ENCODE measurements at places on chromosomes 3 and 15.

- DNase-seq: no peak
These were observed 419.2 kb downstream of the OCA2 start for GRCh38 chr15:27679731-27680471.

DNA sequence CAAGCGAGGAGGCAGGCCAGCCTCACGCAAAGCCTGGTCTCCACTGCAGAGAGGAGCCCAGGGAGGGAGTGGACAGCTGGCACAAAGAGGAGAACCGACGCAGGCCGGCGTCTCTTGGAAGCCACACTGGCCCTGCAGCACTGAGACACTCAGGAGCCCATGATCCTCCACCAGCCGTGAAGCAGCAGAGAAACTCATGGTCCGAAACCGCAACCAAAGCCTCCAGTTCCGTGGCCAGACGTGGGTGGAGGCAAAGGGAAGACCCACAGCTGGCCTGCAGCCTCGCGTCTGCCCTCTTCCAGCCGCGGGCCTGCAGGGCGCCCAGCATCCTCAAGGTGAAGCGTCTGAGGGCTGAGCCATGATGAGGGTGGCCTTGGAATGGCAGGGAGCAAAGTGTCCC, 62.2 kb upstream of the SEC61A1 start:
- no peak for DNase-seq

GRCh38 chr15:95132774-95133173, 901.4 kb downstream of the MCTP2 start:
- DNase-seq: no peak

GRCh38 chr3:139944256-139944910, 9.4 kb downstream of the CLSTN2 start:
- no peak for DNase-seq

DNA sequence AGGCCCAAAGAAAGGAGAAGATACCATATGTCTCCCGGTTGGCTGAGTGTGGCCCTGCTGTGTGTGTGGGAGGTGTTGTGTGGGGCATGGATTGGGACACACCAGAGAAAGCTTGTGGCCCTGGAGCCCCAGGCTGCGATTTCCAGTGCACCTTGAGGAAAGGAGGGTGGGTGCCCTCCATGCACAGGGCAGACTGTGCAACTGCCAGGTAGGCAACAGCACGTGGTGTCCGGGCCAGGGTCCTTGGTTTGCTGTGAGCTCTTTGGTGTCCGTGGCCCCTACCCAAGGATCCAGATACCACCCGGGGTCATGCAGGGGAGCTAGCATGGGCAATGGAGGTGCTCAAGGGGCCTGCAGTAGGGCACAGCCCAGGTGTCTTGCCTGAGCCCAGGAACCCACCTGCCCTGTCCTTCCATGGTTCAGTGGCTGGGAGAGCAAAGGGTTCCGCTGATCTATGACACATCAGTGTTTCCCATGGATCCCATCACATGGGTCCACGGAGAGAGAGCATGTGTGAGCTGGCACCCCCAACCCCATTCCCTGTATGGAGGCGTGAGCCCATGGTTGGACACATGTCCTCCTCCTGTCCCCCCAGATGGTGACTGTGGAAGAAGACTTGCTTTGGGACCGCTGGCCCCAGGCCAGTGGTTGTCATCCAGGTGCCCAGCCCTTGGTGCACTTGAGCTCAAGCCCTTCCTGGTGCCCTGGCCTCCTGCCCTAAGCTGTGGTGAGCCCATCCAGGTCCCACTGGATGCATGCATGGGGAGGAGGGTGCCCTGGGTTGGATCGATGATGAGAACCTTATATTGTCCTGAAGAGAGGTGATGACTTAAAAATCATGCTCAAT, 223.4 kb downstream of the SNRPN start:
- no peak for DNase-seq

DNA sequence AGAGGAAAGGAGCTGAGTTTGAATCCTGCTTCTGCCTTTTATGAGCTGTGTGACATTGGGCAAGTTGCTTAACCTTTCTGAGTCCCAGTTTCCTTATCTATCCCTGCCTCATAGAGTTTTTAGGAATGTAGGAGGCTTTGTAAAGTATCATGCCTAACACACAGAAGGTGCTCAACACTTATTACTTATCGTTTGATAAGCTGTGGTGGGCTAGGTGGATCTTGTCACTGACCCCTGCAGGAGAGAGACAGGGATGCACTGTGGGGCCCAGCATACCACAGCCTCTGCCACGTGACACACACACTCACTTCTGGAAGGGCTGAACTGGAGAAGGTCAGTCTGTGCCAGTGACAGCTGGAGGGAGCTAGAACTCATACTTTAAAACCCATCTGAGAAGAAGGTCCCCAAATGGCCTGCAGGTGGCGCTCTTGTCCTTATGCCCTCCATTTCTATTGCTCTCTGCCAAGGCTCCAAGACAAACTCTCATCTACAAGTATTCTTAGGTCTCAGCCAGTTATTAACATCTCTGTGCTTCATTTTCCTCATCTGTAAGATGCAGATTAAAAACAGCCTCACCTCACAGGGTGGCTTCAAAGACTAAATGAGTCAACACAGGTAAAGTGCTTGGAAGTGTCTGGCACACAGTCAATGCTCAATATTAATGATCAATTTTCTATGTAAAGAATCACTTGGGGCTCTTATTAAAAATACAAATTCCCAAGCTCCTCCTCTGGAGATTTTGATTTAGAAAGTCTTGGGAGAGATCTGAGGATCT, 57.5 kb upstream of the HACD2 start:
- DNase-seq: peak; percentile 63

- no peak for DNase-seq
These were observed 3.8 kb downstream of the OR5K2 start for GRCh38 chr3:98501270-98501669.

DNA sequence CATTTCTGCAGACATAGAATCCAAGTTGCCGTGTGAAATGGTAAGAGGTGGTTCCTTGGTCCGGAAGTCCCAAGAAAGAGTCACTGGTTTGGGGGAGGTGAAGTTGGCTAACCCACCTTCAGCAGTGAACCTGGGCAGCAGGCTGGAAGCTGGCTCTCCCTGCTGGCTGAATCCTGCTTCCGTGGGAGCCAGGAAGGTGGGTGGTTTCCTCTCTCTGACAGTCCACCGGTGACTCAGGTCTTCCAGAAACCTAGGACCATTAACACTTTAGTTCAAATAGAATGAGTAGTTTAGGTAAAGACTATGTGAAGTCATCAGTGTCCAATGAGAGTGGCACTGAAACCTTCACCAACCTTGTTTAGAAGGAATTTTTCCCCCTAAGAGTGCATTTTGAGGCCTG, 87.4 kb upstream of the CACNA2D3 start:
- DNase-seq: no peak

GRCh38 chr3:134095005-134095404, 65.3 kb upstream of the SLCO2A1 start:
- DNase-seq: no peak

GRCh38 chr15:52112203-52112750, 298 bp downstream of the BCL2L10 start:
- DNase-seq: peak; percentile 17

DNA sequence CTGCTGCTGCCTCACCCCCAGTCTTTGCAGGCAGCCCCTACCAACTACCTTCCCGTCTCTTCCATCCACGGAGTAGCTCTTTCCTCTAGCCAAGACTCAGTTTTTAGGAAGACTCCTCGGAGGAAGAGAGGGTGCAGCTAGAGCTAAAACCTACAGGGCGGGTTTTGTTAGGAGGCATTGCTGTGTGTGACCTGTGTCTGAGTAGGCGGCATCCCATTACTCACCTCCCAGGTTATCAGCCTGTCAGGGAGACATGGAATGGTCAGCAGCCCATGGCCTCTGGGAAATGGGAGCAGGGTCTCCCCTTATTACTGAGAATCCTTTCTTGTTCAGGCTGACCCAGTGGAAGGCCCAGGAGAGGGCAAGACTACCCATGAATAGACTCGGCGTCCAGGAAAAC, 43.8 kb upstream of the FGD5 start:
- DNase-seq: no peak

DNA sequence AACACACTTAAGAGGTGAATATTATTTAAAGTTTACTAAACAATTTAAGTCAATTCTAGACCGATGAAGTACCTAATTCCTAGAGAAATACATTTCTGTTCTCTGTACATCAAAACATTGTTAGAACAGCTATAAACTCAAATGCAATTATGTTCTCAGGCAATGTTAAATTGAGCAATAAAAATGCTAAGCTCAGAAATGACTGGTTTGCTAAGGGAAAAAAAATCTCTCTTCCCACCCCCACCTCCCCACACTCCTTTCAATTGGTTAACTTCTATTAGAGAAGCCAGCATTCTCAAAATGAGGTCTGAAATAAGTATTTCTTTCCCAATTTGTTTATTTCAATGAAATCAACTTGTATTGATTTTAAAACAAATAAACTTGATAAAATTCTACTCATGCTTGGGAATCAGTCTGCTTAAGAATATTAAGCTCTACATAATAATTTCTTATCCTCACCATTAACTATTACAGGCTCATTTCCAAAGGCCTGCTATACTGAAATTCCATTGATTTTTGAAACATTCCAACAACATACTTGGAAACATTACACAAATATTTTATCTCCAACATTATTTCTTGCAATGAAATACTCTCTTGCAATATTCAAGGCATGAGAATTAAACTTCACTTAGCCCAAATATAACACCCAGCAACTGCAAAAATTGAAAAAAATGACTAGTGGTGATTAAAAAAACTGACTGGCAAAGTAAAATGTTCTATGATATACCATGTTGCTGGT, 22.6 kb downstream of the TSPAN3 start:
- DNase-seq: no peak

- DNase-seq: no peak
These were observed 35.7 kb upstream of the ACTL6A start for GRCh38 chr3:179526989-179527391.

DNA sequence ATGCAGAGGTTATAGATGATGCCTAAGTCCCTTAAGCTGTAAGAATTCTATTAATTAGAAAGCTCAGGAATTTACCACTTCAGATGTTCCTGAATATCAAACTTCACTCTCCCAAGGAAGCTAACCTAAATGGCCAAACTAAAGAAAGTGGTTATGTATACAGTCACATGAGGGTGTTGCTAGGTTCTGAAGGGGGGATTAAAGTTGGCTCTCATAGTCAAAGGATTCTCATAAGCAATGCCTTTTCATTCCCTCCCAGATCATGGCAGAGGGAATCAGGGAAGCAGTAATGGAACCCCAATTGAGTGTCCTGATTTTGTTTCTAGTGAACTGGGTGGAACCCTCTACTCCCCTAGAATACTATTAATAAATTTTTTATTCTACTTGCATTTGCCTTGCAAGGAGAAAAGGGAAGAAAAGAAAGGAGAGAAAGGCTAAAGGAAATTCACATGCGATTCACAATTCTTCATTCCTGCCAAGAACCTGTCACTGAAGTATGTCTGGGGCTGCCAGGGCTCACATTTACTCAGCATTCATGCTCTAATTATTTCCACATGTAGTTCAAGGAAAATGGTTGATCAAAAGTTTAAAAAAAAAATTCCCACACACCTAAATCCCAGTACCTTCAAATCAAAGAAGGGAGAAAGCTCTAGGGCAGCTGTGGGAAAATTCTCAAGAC, 25.1 kb downstream of the FSTL1 start:
- no peak for DNase-seq

GRCh38 chr15:63089260-63090043, 32.2 kb upstream of the LACTB start:
- no peak for DNase-seq

DNA sequence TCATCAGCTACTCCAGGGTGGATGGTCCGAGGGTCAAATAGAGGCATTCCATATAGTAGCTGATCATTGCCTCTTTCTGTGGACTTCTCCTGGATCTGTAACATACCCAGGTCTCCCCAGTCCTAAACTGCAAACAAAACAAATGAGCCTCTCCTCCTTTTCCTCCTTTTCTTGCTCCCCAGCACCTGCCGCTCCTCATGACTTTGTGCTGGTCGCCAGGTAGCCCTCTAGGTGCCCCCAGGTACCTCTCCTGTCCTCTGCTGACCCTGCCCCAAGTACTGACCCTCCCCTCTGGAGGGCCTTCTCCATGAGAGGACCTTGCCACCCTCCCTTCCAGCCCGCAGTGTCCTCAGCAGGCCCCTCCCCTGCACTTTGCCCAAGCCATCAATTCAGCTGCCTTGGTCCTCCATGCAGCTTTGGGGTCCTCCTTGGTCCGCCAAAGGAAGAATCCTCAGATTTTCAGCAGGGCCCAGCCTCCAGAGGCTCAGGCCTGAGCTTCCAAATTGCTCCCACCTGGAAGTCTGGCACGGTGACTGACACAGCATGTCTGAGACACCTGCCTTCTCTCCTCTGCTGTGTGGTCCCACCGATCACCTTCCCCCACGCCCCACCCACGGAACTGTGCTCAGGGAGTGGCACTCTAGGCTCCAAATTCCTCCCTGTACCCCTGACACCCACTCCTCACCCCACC, 111.0 kb downstream of the LRRK1 start:
- no peak for DNase-seq

- no peak for DNase-seq
These were observed 2.3 kb upstream of the ADCY5 start for GRCh38 chr3:123451186-123451585.

- no peak for DNase-seq
These were observed 691.5 kb upstream of the CCDC54 start for GRCh38 chr3:106685745-106686144.

DNA sequence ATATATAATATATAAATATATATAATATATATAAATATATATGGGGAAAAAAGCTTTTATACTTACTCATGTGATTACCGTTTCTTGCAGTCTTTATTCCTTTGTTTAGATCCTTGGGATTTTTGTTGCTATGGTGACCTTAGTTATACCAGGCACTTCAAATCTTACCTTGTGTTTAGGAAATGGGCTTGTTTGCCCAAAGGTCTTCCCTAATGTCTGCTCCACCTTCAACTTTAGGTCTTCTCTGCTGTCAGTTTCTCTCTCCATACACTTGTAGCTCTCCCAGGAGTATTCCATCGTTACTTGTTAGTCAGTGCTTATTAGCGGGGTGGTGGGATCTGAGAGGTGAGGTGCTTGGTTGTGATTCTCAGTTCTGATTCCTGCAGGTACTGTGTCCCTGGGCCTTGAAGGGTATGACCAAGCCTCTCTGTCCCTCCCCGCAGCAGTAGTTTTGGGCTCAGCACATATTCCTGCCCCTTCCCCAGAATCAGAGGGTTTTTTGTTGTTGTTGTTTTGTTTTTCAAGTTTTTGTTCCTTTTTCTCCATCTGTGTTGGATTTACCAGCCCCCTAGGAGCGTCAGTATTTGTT, 9.6 kb upstream of the LAMP3 start:
- DNase-seq: no peak

DNA sequence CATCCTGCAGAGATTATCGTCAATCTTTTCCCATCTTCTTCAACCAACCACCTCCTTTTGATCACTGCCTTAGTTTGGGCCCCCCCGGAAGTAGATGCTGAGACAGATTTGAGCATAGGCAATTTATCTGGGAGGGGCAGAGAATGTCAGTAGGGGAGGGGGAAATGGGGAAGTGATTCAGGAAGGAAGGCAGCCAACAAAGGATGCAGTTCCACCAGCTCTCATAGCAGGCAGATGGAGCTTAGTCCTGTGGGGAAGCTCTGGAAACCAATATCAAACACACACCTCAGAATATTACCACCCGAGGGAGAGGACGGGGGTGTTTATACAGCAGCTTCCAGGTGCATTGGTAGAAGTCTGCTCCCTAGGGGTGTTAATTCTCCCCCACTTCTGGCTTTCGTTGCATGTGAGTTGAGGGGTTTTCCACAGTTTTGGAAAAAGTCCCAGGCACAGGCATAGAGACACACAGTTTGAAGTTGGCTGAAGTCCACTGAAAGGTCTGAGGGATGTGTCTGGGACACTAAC, 91.5 kb upstream of the TNFAIP8L3 start:
- no peak for DNase-seq

GRCh38 chr3:188396251-188396650, 242.3 kb downstream of the LPP start:
- DNase-seq: no peak

- DNase-seq: no peak
These were observed 27.4 kb upstream of the PLXND1 start for GRCh38 chr3:129633751-129634481.

GRCh38 chr3:93981649-93982048, 1.7 kb downstream of the ARL13B start:
- DNase-seq: no peak
